Articular chondrocyte of knee joint (primary cell): ENCODE measurements at places on chromosomes 7 and 10. TPM values are rescaled to one million over a fixed set of nuclear protein-coding genes. Genes with fewer than 3 reads are reported as not detected.

Gene MYO1G
- under 0.01 TPM in 2 replicates for total RNA-seq

Gene MEST
- 988 and 1,396 TPM in 2 replicates for total RNA-seq

Gene SKIDA1
- total RNA-seq = 1.1 and 2.4 TPM in 2 replicates

Gene GOLGA7B
- total RNA-seq = 0.11 and 0.26 TPM in 2 replicates

Gene FAM25C
- total RNA-seq = not detected in 2 replicates

Gene LCOR
- total RNA-seq = 23.7 and 28.0 TPM in 2 replicates
